ENCODE measurements at places on chromosomes 4 and X. TPM values are rescaled to one million over a fixed set of nuclear protein-coding genes. Genes with fewer than 3 reads are reported as not detected.

- no peak for DNase-seq
- no peaks in the 10 kb centered on the region for H3K36me3 ChIP-seq
- H3K4me3 ChIP-seq: no peak overlapping the region
- no peak overlapping the region for H3K27ac ChIP-seq
- H3K4me1 ChIP-seq: no peaks in the 10 kb centered on the region
Observed at GRCh38 chr4:12144051-12144450, 715.4 kb upstream of the HS3ST1 start.

- H3K4me1 ChIP-seq: peaks cover 4% of the 10 kb centered on the region
- no peak for DNase-seq
- no peak overlapping the region for H3K27ac ChIP-seq
- H3K4me3 ChIP-seq: no peak overlapping the region
Observed at GRCh38 chr4:88757776-88758175, 60.1 kb upstream of the NAP1L5 start.

SRPX gene
- 1.5 TPM for total RNA-seq

MRPL1 gene
- total RNA-seq: 47.2 TPM

PRDM8 gene
- 3.7 TPM for total RNA-seq

GRCh38 chr4:162285753-162286152 is 122.0 kb upstream of the FSTL5 start:
- H3K4me1 ChIP-seq: no peaks in the 10 kb centered on the region
- H3K27ac ChIP-seq: no peak overlapping the region
- H3K4me3 ChIP-seq: no peak overlapping the region
- no peaks in the 10 kb centered on the region for H3K36me3 ChIP-seq
- H3K27me3 ChIP-seq: no peaks in the 10 kb centered on the region

TMEM33 gene
- 59.9 TPM for total RNA-seq

SSX4B gene
- total RNA-seq: not detected

DNA sequence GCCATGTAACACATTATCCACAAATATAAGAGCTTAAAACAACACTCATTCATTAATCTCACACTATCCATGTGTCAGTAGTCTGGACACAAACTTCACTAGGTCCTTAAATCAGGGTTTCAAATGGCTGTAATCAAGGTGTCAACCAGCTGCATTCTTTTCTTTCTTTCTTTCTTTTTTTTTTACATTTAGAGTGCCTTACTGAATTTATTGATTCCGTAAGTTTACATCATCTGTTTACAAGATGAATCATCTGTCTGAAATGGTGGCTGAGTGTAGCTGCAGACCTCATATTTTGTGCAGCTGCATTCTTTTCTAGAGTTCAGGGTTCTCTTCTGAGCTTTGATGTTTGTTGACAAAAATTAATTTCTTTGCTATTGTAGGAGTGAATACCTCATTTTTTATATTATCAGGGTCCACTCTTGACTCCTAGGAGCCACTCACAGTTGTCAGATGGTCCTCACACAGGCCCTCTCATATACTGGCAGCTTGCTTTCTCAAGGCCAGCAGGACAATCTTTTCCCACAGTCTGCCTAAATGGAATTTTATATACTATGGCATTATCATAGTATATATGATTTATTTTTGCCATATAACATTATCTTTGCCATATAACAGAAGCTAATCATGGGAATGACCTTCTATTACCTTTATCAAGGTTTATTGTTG is 37.8 kb downstream of the SPOCK3 start:
- H3K4me3 ChIP-seq: no peak overlapping the region
- H3K27me3 ChIP-seq: no peaks in the 10 kb centered on the region
- no peak overlapping the region for H3K27ac ChIP-seq
- H3K4me1 ChIP-seq: no peaks in the 10 kb centered on the region

DNA sequence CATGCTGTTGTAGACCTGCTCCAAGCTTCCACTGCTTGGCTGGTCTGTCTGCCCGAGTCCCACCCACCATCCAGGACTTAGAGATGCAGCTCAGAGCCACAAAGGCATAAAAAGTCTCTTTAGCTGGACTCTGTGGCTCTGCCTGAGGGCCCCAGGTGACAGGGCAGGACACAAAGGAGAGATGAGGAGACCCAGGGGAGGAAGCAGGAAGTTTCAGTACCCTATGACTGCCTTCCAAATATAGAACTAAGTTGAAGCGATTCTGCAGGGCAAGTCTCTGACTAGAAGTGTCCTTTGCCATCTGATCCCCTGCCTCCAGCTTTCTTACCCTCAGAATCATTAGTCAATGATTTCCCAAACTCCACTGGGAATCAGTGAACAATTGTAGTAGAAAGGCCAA is 11.2 kb upstream of the CXCR3 start:
- no peaks in the 10 kb centered on the region for H3K36me3 ChIP-seq
- H3K4me1 ChIP-seq: peaks cover 28% of the 10 kb centered on the region
- no peak overlapping the region for H3K4me3 ChIP-seq
- H3K27ac ChIP-seq: peak overlapping the region; percentile 43

MGARP gene
- 0.26 TPM for total RNA-seq

DNA sequence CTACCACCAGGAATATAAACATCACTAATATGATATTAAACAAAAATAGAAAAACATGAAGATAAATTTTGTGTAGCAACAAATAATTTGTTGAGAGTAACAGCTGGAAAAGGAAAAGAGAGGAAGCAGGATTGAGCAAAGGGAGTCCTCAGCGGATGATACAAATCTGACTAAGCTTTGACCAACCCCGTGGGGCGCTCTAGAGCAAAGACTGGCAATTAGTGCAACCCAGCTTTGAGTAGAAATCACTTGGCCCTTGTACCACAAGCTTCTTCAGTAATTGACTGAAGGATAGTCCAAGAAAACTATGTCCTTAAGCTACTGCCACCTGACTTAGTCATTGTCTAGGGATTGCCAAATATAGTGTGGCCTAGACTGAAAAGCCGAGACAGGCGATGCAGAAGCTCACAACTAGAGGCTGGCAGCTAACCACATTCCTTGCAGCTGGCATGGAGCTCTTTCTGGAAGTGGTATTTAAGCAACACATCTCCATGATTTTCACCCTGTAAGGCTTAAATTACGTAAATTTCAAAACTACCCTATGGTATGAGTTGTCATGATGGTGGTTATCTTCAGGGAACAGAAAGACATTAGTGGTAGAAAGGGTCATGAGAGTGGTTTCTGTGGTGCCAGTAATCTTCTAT is 396.0 kb downstream of the PDGFC start:
- no peaks in the 10 kb centered on the region for H3K4me1 ChIP-seq
- H3K27ac ChIP-seq: no peak overlapping the region
- no peaks in the 10 kb centered on the region for H3K36me3 ChIP-seq
- H3K27me3 ChIP-seq: no peaks in the 10 kb centered on the region

DNA sequence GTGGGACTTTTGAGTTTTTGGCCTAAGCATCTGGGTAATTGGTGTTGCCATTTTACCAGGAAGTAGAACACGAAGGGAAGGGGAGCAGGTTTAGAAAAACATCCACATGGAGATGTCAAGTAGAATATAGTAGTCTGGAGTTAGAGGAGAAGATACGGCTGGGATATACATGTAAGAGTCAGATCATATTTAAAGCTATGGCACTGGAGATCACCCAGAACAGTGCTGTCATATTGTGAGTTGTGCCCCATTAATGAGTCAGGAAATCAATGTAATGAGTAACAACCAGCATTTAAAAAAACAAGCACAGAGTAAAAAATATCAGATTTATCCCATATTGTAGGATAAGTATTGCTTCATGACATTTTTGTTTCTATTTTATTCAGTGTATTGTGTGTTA is 4.2 kb downstream of the GSTCD start:
- H3K27me3 ChIP-seq: no peaks in the 10 kb centered on the region

DNA sequence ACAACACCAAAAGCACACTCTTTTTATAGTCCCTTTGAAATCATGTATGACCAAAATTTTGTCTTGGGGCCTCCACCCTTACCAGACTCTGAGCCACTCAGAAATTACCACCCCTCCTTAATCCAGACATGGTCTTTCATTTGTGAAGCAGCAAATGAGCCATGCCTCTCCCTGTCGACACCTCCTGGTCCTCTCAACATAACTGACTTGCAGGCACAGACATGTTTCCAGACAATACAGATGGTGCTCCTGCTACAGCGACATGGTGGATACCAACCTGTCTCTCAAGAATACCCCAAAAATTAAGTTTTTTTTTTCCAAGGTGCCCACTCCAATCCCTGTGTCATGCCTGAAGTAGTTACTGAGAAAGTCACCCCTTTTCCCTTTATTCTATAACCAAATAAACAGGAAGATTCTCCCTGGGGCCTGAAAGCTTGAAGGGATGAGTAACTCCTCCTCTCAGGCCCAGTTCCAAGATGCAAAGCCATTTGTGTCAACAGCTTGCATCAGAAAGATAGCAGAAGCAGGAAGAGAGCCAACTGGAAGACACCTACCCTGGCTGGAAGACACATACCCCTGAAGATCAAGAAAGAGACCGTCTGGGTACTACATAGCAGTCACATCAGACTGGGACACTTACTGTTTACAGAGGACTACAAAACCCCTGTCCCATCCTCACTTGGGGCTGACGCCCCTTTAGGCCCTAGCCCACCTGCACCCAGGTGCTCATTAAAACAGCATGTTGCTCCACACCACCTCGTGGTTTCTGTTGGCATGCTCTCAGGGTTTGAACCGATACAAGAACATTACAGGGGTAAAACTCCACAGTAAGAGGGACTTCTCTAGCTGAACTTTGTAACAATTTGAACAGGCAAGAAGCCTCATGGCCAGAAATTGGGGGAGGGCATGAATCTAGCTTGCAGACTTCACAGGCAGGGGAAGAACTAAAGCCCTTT is 5.5 kb upstream of the UGT2B17 start:
- no peaks in the 10 kb centered on the region for H3K27me3 ChIP-seq
- DNase-seq: no peak
- H3K36me3 ChIP-seq: no peaks in the 10 kb centered on the region
- H3K4me3 ChIP-seq: no peak overlapping the region
- no peaks in the 10 kb centered on the region for H3K4me1 ChIP-seq

DNA sequence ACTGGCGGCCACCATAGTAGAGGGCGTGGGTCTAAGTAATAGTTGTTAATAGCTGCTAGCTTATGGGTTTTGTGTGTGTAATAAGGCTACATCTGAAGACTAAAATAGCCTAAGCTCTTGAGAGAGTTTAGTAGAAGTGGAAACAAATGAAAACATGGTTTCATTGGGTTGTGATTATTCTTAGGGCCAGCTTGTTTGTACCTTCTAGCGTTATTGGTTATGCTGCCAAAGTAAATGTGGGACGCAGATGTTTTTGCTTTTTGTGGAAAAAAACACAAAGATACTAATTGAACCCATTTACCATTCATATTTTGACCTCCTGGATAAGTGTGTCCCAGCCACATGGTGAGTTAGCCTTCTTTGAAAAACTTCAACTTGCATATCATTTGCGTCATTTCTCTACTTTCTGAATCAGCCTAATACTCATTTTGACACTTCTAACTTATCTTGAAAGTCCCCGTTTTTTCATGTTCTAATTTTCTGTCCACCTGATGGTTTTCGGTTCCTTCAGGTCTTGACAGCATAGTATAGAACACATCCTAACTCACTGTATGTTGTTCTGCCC is 305.3 kb downstream of the FRMPD4 start:
- H3K36me3 ChIP-seq: no peaks in the 10 kb centered on the region
- no peaks in the 10 kb centered on the region for H3K4me1 ChIP-seq
- H3K27me3 ChIP-seq: no peaks in the 10 kb centered on the region
- DNase-seq: no peak

DNA sequence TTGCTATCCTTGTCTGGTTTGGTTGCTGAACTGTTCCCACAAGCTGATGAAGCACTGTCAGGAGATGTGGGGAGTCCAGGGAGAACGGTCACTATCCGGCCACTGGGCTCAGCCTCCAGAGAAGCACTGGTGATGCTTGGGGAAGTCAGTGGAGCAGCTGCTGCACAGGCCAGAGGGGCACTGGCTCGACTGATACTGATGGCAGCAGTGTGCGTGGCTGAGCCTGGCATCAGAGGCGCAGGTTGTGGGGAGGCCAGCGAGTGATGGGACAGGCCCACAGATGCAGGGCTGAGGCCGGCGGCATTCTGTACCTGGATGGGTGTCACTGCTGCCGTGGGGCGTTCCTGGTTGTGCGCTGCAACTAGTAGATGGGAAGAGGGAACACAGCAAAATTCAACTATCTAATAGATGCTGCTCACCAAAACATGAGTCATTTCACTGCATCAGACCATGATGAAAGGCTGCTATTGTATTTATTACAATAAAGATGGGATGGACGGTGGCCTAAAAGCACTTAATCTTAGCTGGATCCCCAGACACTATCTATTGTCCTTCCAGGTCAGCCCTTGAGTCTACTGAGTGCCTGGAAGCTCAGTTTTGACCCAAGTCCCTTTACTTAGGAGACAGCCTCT is 106.3 kb upstream of the CBR4 start:
- H3K36me3 ChIP-seq: no peaks in the 10 kb centered on the region
- no peaks in the 10 kb centered on the region for H3K4me1 ChIP-seq
- H3K27me3 ChIP-seq: no peaks in the 10 kb centered on the region
- H3K4me3 ChIP-seq: no peak overlapping the region
- H3K27ac ChIP-seq: no peak overlapping the region

RAB41 gene
- total RNA-seq: not detected

GRCh38 chr4:148305751-148306150 is 136.5 kb downstream of the NR3C2 start:
- no peak for DNase-seq
- no peaks in the 10 kb centered on the region for H3K4me1 ChIP-seq
- peaks cover 2% of the 10 kb centered on the region for H3K36me3 ChIP-seq
- no peak overlapping the region for H3K4me3 ChIP-seq
- H3K27me3 ChIP-seq: no peaks in the 10 kb centered on the region

GRCh38 chr4:38424151-38424871 is 239.7 kb upstream of the KLF3 start:
- H3K36me3 ChIP-seq: no peaks in the 10 kb centered on the region
- H3K27ac ChIP-seq: no peak overlapping the region
- H3K4me3 ChIP-seq: no peak overlapping the region
- H3K27me3 ChIP-seq: peaks cover 2% of the 10 kb centered on the region

- H3K27me3 ChIP-seq: no peaks in the 10 kb centered on the region
- H3K4me1 ChIP-seq: no peaks in the 10 kb centered on the region
- DNase-seq: no peak
- no peak overlapping the region for H3K4me3 ChIP-seq
- H3K27ac ChIP-seq: no peak overlapping the region
- H3K36me3 ChIP-seq: no peaks in the 10 kb centered on the region
Observed at GRCh38 chr4:141647966-141648365, 11.6 kb downstream of the IL15 start.

PAGE2 gene
- total RNA-seq: not detected

PAGE2B gene
- total RNA-seq: not detected

GRCh38 chr4:138192113-138192512 is 50.0 kb downstream of the SLC7A11 start:
- no peak for DNase-seq
- H3K36me3 ChIP-seq: no peaks in the 10 kb centered on the region
- H3K27ac ChIP-seq: no peak overlapping the region

UVSSA gene
- 16.7 TPM for total RNA-seq

HTR2C gene
- total RNA-seq: not detected

DNA sequence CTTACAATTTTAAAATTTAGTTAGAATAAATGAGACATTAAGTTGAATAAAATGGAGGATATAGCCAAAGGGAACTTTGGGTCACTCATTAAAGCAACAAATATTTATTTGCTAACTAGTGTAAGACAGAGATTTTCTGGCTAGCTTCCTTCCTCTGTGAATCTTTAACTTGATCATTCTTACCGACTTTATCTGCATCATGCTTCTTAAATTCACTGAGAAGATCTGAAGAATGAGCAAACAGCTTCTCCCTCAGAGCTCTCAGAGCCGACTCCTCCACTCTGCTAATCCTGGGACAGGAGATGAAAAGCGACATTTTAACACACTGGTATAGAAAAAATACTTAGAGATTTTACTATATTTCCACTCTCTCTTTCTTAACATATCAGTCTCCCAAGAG is 35.1 kb downstream of the PPEF2 start:
- H3K4me1 ChIP-seq: no peaks in the 10 kb centered on the region
- H3K27ac ChIP-seq: no peak overlapping the region
- H3K4me3 ChIP-seq: no peak overlapping the region
- DNase-seq: no peak
- peaks cover 2% of the 10 kb centered on the region for H3K27me3 ChIP-seq
- H3K36me3 ChIP-seq: no peaks in the 10 kb centered on the region

TBC1D19 gene
- total RNA-seq: 5.7 TPM

Measured in activated CD8-positive, alpha-beta T cell treated with anti-CD3 and anti-CD28 coated beads, Interleukin-2, amount 10 ng/mL, durations not matched to agents 7 days and 5 days (primary cell).